Cerebellar nuclear complex (tissue), 1 donor: ENCODE measurements at places on chromosomes 6 and 20.

DNA sequence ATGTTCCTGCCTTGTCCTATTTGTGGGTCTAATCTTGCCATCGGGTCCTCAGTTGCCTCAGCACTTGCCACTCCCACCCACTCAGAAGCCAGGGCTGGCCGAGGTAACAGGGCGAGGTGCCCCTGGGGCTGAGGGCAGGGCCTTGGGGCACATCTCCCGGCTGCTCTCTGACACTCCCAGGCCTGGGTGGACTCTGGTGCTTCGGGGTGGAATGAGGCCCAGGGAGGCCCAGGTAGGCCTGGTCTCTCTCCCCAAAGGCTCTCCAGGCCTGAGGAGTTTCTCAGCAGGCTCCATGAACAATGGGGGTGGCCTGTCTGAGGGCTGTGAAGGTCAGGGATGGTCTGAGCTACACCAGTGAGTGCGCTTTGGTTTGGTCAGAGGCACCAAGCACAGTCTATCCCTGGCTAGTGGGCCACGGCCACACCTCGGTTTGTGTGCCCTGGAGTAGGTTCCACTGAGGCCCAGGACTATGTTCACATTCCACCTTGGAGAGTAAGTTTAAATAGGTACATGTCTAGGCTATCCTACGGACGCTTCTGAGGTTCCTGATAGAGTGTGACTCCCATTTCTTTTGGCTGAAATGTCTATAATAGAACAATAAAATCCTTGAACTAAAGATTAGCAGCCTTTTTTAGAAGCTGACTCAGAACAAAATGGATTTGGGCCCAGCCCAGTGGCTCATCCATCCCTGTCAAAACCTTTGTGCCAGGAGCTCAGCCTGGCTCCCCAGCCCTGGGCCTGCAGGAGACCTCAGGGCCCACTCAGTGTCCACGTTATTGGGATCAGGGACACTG lies 78.8 kb downstream of the SLC24A3 start:
- DNase-seq, result no peak

DNA sequence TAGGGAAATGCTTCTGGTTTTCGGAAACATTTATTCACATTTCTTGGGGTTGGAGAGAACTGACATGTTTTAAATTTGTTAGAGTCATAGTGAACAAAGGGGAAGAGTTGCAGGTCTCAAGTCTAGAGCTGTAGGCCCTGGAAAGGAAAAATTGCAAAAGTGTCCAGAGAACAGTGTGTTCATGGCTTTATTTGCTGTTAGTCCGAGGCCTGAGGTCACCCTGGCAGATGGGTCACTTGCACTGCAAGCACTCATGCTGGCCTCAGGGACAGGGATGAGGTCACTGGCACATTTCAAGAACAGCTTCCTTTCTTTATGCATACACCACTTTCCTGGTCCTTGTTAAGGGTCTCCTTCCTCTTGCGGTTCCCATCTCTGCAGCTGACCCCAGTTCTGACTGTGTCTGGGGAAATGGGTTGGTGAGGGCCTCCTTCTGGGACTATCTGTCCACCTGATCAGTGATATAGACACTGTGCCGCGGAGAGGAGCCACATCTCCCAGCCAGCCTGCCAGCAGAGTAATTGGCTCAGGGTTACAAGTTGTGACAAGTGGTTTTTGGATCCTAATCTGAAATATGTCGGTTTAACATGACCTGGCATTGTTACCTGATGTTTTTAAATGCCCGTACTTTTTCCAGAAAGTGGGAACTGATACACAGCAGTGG lies 194.0 kb downstream of the EYA4 start:
- no peak for DNase-seq

GRCh38 chr6:48766349-48766748 lies 655.4 kb upstream of the PTCHD4 start:
- DNase-seq, result no peak

DNA sequence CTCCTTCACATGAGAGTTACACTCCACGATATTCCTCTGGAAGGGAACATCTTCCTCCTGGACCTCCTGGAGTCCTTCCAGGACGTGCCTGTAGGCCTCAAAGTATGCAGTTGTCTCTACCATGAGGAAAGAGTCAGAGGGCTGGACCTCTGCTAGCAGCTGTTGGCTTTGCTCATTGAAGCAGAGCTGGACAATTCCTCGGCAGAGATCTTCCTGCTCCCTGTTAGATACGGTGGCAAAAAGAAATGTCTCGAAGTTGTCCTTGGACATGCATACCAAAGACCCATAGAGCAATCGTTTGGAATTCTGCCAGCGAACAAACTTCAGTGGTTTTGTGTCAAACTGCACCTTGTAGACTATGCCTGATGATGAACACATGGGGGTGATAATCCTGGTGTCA lies 7.7 kb downstream of the ZNFX1 start:
- no peak for DNase-seq

- DNase-seq, result no peak
Observed at GRCh38 chr20:36547186-36548005, 6.1 kb downstream of the MYL9 start.

GRCh38 chr6:119533603-119534279 lies 184.2 kb upstream of the MAN1A1 start:
- no peak for DNase-seq

GRCh38 chr6:81088145-81088544 lies 664.3 kb downstream of the TENT5A start:
- DNase-seq, result no peak

DNA sequence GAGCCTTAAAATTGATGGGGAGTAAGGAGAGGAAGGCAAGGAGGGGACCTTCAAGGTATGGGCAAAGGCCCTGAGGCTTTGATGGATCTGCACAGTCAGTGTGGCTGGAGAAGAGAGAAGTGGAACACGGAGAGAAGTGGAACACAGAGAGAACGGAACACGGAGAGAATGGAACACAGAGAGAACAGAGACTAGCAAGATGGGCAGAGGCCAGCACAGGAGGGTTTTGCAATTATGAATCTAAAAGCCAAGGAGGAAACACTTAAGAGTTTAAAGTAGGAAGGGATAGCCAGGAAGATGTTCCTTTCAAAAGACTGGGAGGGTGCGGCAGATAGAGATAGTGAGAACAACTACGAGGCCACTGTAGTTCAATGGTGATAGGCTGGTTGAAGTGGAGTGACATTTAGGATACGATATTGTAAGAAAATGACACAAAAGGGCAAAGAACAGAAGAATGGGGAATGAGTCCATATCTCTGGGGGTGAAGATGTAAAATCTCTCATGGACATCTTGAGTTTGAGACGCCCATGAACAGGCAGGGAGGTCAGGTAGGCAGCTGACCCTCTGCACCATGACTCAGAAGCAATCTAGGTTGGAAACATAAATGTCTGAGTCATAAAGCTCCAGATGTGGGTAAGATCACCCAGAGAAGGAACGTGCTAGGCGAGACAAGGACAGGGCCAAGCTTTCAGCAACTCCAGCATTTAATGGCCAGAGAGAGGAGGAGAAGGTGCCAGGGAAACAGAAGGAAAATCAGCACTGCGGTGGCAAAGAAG lies 25.4 kb downstream of the ZMYND8 start:
- no peak for DNase-seq

DNA sequence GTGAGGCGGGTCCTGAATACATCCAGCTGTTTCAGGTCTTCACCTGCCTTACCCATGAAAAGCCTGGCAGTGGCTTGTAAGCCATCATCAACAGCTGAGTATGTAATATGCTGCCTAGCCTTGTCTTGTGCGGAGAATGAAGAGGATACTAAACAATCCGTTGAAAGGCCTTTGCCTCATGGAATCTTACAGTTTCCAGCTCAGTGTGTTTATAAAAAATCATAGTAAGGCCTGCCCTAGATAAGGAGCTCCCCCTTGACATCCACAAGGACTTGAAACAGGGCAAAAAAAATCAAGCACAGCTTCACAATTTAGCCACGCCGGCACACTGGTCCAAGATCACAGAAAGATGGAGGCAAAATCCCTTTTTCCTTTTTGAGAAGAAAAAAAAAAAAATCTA lies 115.7 kb downstream of the KIF16B start:
- no peak for DNase-seq

DNA sequence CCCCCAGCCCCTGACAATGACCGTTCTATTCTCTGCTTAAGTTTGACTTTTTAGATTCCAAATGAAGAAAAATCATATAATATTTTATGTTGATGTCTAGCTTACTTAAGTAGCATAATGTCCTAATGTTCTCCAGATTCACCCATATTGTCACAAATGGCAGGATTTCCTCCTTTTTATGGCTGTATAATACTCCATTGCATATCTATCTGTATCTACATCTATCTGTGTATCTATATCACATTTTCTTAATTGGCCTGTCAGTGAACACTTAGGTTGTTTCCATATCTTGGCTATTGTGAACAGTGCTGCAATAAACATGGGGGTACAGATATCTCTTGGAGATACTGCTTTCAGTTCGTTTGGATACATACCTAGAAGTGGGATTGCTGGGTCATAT lies 7.0 kb upstream of the LRP11 start:
- DNase-seq, result no peak

DNA sequence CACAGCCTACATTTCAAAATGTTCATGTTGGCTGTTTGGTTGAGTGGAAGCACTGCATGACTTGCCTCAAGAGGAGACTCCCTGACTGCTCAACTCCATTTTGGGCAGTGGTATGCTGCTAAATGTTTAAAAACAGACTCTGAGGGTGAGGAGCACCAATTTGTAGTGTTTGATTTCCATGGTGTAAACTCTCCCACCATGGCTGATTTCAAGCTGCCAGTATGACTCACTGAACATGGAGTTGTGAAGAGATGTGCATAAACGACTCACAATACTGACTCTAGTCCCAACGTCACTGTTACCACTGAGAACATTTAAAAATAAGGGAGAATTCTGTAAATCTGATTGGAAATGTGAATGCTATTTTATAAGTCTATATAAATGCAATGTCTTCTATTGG lies 70.4 kb downstream of the BACH2 start:
- DNase-seq, result no peak

GRCh38 chr20:32114305-32114960 lies 4.9 kb downstream of the TM9SF4 start:
- no peak for DNase-seq

DNA sequence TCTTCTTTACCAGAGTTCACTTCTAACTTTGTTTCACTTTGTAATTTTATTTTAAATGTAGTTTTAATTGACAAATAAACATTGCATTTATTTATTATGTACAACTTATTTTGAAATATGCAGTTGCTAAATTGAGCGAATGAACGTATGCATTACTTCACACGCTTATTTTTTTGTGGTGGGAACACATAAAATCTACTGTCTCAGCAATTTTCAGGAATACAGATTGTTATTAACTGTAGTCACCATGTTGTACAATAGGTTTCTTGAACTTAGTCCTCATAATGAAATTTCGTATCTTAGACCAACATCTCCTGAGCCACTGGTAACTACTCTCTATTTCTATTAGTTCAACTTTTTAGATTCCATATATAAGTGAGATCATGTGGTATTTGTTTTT lies 46.9 kb downstream of the NKAIN2 start:
- DNase-seq, result no peak

DNA sequence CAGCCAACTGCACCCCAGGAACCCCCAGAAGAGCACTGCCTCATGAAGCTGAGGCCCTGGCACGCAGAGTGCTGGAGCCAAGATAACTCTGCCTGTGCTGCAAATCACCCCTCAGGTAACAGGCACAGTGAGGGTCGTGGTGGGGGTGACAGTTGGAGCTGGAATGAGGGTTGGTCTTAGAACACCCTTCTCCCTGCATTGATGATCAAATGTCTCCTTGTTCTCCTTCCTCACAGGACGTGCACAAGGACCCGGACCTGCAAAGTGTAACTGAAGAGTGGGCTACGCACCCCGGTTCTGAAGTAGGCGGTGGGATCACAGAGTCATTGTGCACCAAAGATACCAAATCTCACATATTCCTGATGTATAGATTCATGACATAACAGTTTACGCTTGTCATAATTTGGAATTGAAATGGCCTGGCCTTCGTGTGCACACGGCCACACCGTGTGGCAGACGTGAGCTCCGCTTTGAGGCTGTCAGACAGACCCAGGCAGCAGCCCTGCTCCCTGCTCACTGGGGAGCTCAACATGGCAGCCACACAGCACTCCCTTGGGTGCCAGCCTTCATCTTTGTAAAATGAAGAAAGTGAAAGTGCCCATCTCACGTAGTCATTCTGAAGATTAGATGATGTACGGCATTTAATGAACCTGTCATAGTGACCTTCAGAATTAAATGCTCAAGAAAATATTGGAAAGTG lies 8.8 kb downstream of the THBS2 start:
- no peak for DNase-seq

GRCh38 chr6:48996461-48997119 lies 466.5 kb downstream of the MMUT start:
- DNase-seq, result no peak

DNA sequence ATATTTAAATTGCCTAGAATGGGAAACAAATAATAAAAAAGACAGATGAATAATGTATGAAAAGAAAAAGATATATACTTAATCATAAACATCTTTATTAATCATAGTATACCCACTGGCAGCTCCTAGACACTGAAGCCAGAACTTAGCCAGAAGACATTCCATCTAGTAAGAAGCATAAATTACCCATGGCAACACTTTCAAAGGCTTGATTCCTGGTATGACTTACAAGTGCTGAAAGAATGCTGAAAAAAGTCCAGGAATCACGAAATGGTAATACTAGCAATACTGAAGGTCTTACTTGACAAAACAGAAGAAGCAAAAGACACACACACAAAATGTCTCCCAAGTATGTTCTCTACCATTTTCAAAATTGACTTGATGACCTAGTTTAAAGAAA lies 38.0 kb downstream of the RWDD2A start:
- DNase-seq, result no peak

DNA sequence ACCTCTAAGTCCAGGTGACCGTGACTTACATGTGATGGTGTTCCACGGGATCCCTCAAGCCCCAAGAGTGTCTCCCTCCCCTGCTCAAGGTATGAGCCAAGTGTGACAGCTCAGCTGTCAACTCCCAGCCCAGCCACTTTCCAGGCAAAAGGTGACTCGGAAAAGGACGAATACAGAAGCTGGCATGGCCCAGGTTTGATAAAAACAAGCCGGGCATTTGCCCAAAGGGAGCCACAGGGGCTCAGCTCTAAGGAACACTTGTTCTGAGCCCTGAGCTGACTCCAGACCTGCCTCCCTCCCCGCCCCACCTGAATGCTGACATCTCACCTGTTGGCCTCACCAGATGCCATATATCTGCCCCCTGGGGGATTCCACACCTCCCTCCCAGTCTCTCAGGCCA lies 43.0 kb upstream of the BPIFA2 start:
- no peak for DNase-seq

DNA sequence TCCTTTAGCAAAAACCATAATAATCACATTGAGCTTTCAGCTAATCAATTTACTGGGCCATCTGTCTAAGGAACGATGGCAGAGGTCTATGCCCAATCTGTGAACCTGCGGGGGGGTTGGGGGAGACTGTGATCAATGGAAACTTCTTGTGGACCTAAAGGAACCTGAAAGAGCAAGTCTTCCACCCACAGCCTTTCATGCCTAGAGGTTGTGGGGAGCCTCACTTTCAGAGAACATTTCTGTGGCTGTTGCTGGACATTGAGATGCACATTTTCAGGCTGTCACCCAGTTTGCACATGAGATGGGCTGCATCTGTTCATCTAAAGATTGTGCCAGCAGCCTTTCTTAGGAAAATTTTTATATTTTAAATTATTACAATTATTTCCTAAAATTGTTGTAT lies 310.0 kb upstream of the SPTLC3 start:
- DNase-seq, result no peak
